ENCODE measurements at places on chromosomes 1 and 21. TPM values are rescaled to one million over a fixed set of nuclear protein-coding genes. Genes with fewer than 3 reads are reported as not detected.

DNA sequence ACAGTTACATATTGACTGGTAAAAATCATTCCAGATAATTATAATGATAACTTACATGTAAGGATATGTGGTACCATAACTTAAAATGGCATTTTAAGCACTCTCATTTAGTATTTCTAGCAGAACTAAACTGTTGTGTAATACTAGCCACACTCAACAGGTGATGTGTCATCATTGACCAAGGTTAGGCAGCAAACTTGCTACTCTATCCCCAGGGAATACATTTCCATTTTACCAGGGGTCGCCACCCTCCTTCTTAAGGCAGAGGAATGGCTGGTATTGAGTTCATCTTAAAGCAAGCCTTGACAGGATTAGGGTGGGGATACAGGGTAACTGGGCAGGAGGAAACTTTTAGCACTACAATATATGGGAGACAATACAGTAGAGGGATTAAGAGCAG lies 259.8 kb upstream of the CAMK1G start:
- no peak for DNase-seq

DNA sequence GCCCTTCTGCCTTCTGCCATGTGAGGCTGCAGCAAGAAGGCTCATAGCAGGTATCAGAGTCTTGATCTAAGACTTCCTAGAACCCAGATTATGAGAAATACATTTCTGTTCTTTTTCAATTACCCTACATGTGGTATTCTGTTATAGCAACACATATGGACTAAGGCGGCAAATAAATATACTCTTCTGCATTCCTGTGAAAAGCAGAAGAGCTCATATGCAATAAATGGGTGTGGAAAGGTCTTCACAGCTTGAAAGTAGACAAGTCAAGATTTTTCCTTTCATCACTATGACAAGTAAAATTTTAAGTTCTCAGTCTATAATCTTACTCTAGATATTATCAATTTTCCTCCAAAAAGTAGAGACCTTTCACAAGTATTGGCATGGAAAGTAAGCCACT lies 36.6 kb downstream of the TNFSF18 start:
- no peak for DNase-seq

DNA sequence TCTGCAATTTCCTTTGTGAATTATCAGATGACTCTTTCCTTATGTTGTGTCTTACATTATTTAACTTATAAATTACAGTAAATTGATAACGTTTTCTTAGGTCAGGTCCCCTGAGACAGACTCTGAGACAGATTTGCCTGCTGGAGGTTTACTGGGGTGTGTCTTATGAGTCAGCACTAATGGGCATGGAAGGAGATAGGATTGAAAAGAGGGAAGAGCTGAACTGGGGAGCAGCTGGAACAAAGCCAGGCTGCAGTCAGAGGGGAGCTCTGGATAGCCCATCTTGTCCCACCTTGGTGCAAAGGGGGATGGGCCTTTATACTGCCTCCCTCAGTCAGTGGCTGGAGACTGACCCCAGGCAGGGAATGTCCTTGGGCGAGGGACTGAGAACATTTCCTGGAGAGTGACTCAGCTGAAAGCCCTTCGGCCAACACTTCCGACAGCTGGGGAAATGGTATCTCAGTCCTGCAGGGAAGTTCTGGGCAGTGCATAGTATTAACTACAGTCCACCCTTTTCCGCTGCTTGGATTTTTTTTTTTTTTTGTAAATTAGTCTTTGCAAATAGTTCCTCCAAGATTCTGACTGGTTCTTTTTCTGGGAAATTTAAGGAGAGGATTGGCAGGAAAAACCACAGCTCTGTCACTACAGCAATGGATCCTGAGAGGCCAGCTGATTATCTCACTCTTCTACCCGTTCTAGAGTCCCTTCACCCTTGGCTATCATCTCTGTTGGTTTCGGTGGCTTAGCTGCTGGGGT lies 39.1 kb upstream of the CDC42BPA start:
- no peak for DNase-seq

DNA sequence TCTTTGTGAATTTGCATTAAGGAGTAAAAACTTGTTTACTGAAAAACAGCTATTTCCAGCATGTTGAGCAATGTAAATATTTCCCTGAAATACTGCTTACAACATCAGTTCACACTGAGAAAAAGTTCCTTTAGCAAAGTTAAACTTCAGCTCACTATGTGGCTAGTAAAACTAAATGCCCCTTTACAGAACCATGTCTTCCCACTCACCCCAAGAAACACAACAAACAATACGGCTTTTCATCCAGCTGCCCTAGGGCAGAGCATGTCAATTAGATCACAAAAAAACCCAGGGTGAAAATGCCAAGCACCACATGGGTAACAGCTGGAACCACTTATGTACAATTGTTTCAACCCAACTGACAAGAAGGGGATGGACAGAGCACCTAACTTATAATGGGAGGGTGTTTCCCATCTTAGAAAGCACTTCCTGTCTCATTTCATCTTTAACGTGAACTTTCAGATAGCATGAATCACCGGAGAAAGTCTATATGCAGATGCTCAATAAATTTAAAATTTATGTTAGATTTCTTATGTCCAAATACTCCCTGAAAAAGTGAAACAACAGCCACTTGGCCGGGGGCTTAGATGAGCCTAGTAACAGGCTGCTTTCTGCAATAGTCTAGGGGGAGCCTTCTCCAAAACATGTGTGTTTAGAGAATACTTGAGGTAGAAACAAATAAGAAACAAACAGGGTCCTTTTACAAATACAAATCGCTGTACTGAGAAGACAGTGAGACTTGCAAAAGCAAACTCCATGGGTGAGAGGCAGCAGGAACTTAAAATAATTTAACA lies 6.6 kb downstream of the NID1 start:
- no peak for DNase-seq

DNA sequence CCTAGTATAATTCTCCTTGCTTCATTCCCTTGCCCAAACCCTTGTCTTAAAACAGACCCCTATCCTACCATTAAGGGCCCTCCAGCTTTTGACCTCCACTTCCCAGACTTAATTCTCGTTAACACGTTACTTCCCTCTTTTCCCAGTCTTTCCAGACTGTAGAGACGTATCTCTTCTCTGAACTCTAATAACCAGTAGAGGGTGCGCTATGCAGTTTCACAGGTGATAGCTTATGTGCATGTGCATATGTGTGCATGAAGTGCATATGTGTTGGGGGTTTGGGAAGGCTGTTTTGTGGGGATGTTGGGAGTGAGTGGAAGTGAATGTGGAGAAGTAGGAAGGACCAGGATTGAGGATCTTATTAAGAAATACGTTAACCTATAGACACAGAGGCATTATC lies 78.1 kb upstream of the CCDC190 start:
- DNase-seq, result no peak

- no peak for DNase-seq
These were observed 32.8 kb upstream of the LYPD8 start for GRCh38 chr1:248788327-248788726.

DNA sequence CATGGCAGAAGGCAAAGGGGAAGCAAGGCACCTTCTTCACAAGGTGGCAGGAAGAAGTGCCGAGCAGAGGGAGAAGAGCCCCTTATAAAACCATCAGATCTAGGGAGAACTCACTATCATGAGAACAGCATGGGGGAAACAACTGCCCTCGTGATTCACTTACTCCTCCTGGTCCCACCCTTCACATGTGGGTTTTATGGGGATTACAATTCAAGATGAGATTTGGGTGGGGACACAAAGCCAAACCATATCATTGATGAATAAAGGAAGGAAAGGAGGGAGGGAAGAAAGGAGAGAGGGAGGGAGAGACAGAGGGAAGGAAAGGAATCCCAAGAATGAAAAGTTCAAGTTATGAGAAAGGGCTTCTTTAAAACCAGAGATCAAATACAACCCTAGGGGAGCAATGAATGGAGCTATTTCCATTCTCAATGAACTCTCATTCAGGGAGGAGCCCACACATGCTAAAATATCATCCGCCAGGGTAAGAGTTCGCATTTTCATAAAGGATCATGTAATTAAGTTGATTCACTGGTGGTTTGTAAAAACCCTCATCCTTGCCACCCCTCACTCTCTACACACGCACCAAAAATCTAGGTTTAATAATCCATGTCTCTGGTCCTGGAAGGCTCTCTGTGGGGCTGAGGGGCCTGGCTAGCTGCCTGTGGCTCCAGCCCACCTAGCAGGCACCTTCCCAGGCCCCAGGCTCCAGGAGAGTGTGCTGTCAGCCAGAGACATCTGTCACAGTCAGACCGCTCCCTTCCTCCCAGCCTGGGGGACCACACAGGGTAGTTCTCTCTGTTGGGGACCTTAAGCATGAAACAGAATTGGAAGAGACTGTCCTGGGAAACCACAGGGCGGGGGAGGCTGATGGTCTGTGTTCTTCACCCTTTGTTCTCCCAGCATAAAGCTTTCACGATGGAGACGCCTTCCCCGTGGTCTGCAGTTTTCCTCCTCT lies 94.0 kb downstream of the CCDC185 start:
- no peak for DNase-seq

GRCh38 chr1:59549066-59549837 lies 252.4 kb downstream of the FGGY start:
- no peak for DNase-seq

GRCh38 chr1:107795441-107795840 lies 169.5 kb downstream of the VAV3 start:
- DNase-seq, result no peak

NHLH1 gene
- 0.33 TPM for total RNA-seq

SLC45A1 gene
- total RNA-seq, result 0.61 TPM

BRDT gene
- not detected for total RNA-seq

SLC16A4 gene
- 0.28 TPM for total RNA-seq

STUM gene
- not detected for total RNA-seq

DAP3 gene
- 197 TPM for total RNA-seq

BRWD1 gene
- 24.7 TPM for total RNA-seq

Data from activated T-cell treated with anti-CD3 and anti-CD28 coated beads, Interleukin-2, amount 50 U/mL, for 4 hours (primary cell).